ENCODE measurements at places on chromosomes 6 and 20. TPM values are rescaled to one million over a fixed set of nuclear protein-coding genes. Genes with fewer than 3 reads are reported as not detected.

DNA sequence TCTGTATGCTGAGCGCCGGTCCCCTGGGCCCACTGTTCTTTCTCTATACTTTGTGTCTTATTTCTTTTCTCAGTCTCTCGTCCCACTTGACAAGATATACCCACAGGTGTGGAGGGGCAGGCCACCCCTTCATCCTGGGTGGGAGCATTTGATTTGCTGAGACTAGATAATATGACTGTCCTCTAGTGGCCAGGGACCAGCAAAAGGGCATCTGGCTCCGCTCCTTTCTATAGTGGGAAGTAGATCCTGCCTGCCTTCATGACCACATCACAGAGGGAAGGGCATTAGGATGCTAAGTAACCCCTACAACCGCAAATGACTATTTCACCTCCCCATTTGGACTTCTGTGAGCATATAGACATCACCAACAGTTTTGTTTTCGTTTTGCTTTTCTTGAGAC lies 64.5 kb downstream of the TRMT6 start:
- no peak for DNase-seq
- no peaks in the 10 kb centered on the region for H3K36me3 ChIP-seq
- H3K4me3 ChIP-seq: no peak overlapping the region
- no peak overlapping the region for H3K27ac ChIP-seq

DNA sequence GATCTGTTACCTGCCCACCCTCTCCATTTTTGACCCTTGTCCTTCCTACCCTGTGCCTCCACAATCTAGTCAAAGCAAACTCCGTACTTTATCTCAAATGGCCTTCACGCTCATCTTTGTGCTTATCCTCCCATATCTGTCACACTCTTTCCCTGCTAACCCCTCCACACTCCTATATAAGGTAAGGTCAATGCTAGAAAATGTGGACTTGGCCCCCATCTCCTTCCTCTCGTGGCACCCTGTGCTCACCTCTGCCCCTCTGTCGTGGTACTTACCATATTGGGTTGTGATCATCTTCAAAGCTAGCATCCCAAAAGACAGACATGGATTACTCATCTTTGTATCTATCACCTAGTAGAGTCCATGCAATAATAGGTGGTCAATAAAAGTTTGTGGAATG lies 127.6 kb upstream of the FOXQ1 start:
- no peaks in the 10 kb centered on the region for H3K27me3 ChIP-seq
- no peaks in the 10 kb centered on the region for H3K36me3 ChIP-seq
- no peaks in the 10 kb centered on the region for H3K4me1 ChIP-seq

CENPW gene
- 1.2 TPM for total RNA-seq

- no peaks in the 10 kb centered on the region for H3K27me3 ChIP-seq
- H3K36me3 ChIP-seq: no peaks in the 10 kb centered on the region
- H3K27ac ChIP-seq: no peak overlapping the region
Observed at GRCh38 chr20:62682912-62683517, 25.6 kb upstream of the NTSR1 start.

- H3K27me3 ChIP-seq: no peaks in the 10 kb centered on the region
- no peaks in the 10 kb centered on the region for H3K4me1 ChIP-seq
- H3K36me3 ChIP-seq: no peaks in the 10 kb centered on the region
- H3K27ac ChIP-seq: no peak overlapping the region
- no peak overlapping the region for H3K4me3 ChIP-seq
Observed at GRCh38 chr20:36538026-36538722, 3.1 kb upstream of the MYL9 start.

GRCh38 chr20:49568278-49569151 lies 578 bp upstream of the PTGIS start:
- H3K4me3 ChIP-seq: no peak overlapping the region
- H3K27ac ChIP-seq: no peak overlapping the region
- no peak for DNase-seq
- peaks cover 3% of the 10 kb centered on the region for H3K27me3 ChIP-seq

DNA sequence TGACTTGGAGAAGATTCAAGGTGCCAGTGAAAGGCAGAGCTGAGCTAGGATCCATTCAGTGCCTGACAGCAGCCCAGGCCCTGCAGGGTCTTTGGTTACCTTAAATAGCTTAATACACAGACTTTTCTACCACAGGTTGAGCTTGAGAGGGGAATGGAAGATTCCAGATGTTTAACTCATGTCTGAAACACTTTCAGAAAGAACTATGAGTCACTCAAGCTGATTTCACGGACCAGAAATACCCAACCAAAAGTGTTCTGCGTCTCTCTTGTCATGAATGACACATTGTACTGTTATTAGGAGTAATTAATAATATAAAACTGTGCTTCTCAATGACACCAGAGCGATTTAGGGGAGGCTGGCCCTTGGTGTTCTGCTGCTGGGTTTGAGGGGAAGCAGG lies 6.4 kb upstream of the PMEPA1 start:
- H3K4me3 ChIP-seq: no peak overlapping the region
- DNase-seq: no peak
- no peaks in the 10 kb centered on the region for H3K36me3 ChIP-seq

PRDM13 gene
- not detected for total RNA-seq

- no peaks in the 10 kb centered on the region for H3K36me3 ChIP-seq
- no peak overlapping the region for H3K27ac ChIP-seq
- no peak overlapping the region for H3K4me3 ChIP-seq
Observed at GRCh38 chr6:35723587-35723986, 13.2 kb upstream of the ARMC12 start.

GRCh38 chr6:43774776-43775534 lies 4.9 kb downstream of the VEGFA start:
- peaks cover 9% of the 10 kb centered on the region for H3K4me1 ChIP-seq
- H3K27ac ChIP-seq: no peak overlapping the region
- no peaks in the 10 kb centered on the region for H3K36me3 ChIP-seq
- peak; percentile 46 for DNase-seq
- no peak overlapping the region for H3K4me3 ChIP-seq

DNA sequence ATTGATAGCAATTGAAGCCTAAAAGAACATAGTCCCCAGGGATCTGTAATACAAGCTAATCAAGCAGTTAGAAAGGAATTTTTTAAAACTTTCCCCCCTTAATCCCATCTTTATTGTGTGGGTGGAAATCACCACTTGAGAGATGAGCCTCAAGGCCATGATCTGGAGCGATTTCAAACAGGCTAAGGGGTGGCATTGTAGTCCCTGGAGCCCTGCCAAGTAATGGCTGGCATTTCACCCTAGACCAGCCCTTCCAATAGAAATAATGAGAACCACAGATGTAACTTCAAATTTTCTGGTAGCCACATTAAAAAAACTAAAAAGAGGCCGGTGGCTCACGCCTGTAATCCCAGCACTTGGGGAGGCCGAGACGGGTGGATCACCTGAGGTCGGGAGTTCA lies 46.9 kb downstream of the PRDM1 start:
- no peaks in the 10 kb centered on the region for H3K27me3 ChIP-seq
- no peak for DNase-seq
- no peak overlapping the region for H3K27ac ChIP-seq
- no peaks in the 10 kb centered on the region for H3K36me3 ChIP-seq

DNA sequence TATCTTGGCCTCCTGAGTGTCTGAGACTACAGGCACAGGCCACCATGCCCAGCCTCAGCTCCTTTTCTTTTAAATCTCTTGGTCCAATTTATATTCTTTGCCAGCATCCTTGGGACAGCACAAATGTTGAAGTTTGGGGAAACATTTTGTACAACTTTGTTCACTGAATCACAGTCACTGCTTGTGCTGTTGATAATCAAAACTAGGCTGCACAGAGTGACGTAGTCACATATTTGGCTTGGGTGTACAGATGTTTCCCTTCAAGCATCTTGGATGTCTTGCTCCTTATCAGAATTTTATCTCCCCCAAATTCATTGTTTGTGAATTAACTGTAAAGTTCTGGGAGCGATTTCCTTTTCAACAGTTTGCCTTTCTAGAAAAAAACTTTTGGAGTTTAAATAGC lies 17.9 kb downstream of the CARMIL1 start:
- H3K36me3 ChIP-seq: no peaks in the 10 kb centered on the region
- no peak for DNase-seq

DNA sequence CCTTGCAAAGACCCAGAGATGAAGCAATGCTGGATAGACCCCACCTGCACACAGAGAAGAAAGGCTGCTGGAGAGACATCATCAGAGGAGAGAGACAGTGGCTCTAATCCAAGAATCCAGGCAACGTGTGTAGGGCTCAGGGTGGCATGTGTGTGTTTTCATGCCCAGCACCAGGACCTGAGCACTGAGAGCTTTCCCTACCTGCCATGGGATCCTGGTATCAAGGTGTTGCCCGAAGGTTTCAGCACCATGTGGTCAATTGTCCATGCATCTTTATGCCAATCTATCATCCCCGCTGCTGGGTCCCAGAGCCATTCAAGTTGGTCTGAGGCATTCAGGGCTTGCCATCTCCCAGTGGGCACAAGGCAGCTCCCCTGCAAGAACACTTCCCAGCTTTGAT lies 7.5 kb upstream of the CD93 start:
- no peaks in the 10 kb centered on the region for H3K4me1 ChIP-seq
- H3K27ac ChIP-seq: no peak overlapping the region
- no peak overlapping the region for H3K4me3 ChIP-seq
- DNase-seq: no peak
- H3K27me3 ChIP-seq: no peaks in the 10 kb centered on the region

TRIM26 gene
- 47.6 TPM for total RNA-seq

- peaks cover 4% of the 10 kb centered on the region for H3K27me3 ChIP-seq
- H3K4me1 ChIP-seq: no peaks in the 10 kb centered on the region
- H3K36me3 ChIP-seq: no peaks in the 10 kb centered on the region
- H3K27ac ChIP-seq: no peak overlapping the region
- DNase-seq: no peak
Observed at GRCh38 chr20:1891263-1892118, 3.7 kb upstream of the SIRPA start.

GRCh38 chr6:147418523-147418922 lies 90.0 kb upstream of the SAMD5 start:
- no peaks in the 10 kb centered on the region for H3K4me1 ChIP-seq
- DNase-seq: no peak
- no peaks in the 10 kb centered on the region for H3K36me3 ChIP-seq
- H3K27me3 ChIP-seq: no peaks in the 10 kb centered on the region
- no peak overlapping the region for H3K4me3 ChIP-seq

- no peaks in the 10 kb centered on the region for H3K36me3 ChIP-seq
- no peak overlapping the region for H3K27ac ChIP-seq
- no peaks in the 10 kb centered on the region for H3K4me1 ChIP-seq
- H3K4me3 ChIP-seq: no peak overlapping the region
- no peak for DNase-seq
Observed at GRCh38 chr6:78942446-78942845, 75.1 kb downstream of the IRAK1BP1 start.

GRCh38 chr6:30985490-30985889 lies 2.0 kb downstream of the MUC21 start:
- H3K27me3 ChIP-seq: no peaks in the 10 kb centered on the region
- H3K36me3 ChIP-seq: no peaks in the 10 kb centered on the region
- no peak for DNase-seq

- H3K27me3 ChIP-seq: no peaks in the 10 kb centered on the region
- H3K27ac ChIP-seq: no peak overlapping the region
- DNase-seq: no peak
- no peaks in the 10 kb centered on the region for H3K36me3 ChIP-seq
- no peaks in the 10 kb centered on the region for H3K4me1 ChIP-seq
Observed at GRCh38 chr6:14001329-14002012, 76.7 kb downstream of the RNF182 start.

DNA sequence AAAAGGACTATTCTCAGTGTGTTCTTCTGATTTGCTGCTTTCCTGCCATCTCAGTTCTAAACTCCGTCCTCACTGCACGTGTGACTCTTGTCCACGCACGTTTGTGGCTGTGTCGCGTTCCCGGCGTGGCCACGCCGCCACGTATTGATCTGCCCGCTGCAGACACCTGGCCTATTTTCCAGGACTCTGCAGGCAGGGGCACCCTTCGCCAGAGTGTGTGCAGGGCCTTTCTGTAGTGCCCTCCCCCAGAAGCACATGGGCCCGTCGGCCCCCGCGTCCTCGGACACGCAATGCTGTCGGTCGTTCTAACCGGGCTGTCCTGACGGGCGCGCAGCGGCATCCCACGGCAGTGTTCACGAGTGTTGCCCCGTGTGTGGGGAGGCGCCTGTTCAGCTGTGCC lies 87.6 kb downstream of the YTHDF1 start:
- no peaks in the 10 kb centered on the region for H3K27me3 ChIP-seq
- H3K36me3 ChIP-seq: no peaks in the 10 kb centered on the region
- H3K27ac ChIP-seq: no peak overlapping the region

- peak; percentile 94 for DNase-seq
- H3K27ac ChIP-seq: peak within 1 kb of the TSS; percentile 82
- no peaks in the 10 kb centered on the region for H3K36me3 ChIP-seq
- peaks cover 18% of the 10 kb centered on the region for H3K4me1 ChIP-seq
- H3K4me3 ChIP-seq: peak within 1 kb of the TSS; percentile 69
Observed at GRCh38 chr6:159968295-159969203, at the start of gene IGF2R. TSS of gene IGF2R (plus strand) at chr6:159969082. CDS start at chr6:159969247, 165 bp downstream.

DNA sequence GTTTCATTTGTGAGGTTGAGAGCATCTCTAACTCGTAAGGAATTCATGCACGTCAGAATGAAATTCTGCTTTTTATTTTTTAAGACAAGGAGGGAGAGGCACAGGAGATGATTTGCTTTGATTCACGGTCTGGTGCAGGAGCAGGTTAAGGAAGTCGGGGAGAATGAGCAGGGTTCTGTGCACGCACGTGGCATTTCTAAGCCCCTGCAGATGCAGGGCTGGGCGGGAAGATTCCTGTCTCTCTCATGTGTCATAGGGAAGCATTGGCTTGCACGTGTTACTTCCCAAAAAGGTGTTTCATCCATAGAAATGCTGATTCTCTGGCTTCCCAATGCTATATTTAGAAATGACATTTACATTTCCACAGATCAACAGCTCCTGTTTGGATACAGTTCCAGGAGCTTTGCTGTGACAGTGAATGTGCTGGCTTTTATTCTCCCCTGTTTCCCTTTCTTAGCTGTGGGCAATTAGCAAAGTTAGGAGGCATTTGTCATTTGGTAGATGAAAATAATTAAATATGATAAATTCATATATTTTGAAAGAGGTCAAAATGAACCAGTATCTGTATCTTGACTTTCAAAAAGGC lies 119.7 kb upstream of the ZFP64 start:
- DNase-seq: no peak
- no peak overlapping the region for H3K4me3 ChIP-seq
- no peak overlapping the region for H3K27ac ChIP-seq

- peaks cover 14% of the 10 kb centered on the region for H3K4me1 ChIP-seq
- H3K36me3 ChIP-seq: no peaks in the 10 kb centered on the region
- H3K27ac ChIP-seq: peak overlapping the region; percentile 83
- peak overlapping the region; percentile 93 for H3K4me3 ChIP-seq
Observed at GRCh38 chr6:26054781-26055718, 32.2 kb upstream of the HFE start.

GINS1 gene
- total RNA-seq: 0.44 TPM

DNA sequence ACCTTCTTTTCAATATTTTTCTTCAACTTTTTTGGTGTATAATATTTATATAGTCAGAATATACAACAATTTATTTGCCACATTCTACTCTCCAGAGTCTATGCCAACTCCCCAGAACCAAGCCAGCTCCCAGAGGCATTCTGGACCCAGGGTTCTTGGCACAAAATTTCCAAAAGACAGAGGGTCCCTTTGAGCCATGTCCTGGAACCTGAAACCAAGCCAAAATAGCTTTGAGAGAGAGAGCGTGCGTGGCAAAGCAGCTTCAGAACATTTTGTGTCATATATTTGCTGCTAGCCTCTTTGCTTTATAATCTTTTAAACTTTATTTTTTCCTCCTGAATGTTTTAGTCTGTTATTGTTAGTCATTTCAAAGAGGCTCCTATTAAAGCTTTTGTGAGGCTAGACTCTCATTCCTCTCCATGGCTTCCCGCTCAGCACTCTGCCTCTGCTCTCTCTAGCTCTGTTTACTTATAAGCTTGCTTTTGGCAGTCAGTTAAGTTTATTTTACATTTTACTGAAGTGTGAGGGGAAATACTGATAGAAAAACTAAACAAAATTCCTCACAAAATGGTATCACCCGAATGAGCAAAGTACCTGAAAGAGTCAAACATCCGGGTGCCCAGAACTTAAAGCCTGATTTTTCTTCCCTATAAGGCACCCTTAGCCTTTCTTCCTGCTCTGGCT lies 605.1 kb upstream of the ID4 start:
- H3K27ac ChIP-seq: no peak overlapping the region

L3MBTL3 gene
- 45.1 TPM for total RNA-seq

MUCL3 gene
- total RNA-seq: not detected

NMBR gene
- not detected for total RNA-seq
